Stimulated activated CD4-positive, alpha-beta T cell treated with anti-CD3 and anti-CD28 coated beads, Interleukin-4, amount 100 ng/mL, for 4 hours (primary cell): ENCODE measurements at places on chromosomes 5 and 9.

- DNase-seq: no peak
These were observed 37.8 kb downstream of the DNAJB5 start for GRCh38 chr9:35027374-35027773.

GRCh38 chr9:98790842-98791607 is 5.3 kb downstream of the ANKS6 start:
- peak; percentile 17 for DNase-seq

DNA sequence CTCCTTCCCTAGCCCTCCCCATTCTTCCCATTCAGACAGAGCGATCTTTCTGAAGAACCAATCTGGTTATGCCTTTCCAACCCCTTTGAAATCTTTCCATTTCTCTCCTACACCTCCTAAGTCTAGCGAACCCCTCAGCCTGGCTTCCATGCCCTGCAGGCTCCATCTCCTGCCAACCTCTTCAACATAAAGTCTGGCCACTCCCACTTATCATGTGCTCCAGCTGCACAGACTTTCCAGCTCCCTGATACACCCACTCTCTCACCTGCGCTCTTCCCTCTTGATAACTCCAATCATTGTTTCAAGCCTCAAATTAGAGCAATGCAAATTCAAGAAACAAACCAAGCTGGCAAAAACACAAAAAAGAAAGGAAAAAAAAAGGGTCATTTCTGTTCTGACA is 3.8 kb upstream of the ORM1 start:
- DNase-seq: no peak

GRCh38 chr5:6083311-6083978 is 294.9 kb downstream of the MED10 start:
- no peak for DNase-seq

DNA sequence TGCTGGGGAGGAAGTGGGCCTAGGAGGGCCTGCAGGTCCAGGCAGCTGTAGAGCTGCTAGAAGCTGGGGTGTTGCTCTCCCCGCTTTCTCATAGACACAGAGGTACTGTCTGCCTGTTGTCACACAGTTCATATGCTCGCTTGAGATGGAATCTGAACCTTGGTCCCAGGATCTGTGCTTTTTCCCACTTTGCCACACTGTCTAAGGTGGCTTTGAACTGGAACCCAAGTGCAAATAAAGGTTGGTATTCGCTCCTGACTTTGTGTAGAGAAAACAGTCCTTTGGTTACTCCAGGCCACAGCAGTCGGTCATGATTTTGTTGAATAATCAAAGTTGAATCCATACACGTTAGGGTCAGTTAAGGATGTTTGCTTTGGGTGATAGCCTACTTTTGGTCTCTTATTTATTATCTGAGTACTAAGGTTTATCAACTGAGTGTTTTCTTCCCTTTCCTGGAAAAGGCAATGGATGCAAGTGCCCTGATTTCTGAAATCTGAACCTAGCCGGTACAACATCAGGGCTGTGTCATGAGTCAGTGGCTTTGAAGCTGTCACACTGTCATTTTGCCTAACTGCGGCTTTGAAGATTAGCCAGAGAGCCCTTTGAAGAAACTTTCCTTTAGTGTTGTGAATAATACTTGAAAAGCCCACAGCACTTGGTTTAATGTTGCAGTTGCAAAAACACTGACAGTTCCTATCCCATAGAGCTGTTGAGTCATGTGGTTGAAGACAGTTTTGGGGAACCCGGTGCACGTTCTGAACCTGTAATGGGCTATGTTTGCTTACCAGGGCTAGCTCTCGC is 41.3 kb downstream of the HABP4 start:
- no peak for DNase-seq

DNA sequence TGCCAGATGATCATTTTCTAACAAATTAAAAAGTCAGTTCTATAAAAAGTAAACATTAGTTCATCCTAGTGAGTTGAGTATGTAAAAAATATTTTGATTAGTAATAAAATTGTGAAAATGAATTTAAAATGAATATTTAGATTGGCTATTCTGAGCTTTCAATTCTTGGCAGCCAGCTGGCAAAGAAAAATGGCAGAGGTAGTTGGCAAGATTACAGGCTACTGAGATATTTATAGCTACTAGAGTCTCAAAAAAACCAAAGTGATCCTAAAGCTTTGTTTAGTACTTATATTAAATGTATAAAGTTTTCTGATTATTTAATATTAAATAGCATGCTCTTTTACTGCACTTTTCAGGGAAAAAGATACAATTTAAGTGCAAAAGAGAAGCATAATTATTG is 25.0 kb downstream of the SGTB start:
- DNase-seq: no peak
